ENCODE measurements at places on chromosomes 16 and 17.

DNA sequence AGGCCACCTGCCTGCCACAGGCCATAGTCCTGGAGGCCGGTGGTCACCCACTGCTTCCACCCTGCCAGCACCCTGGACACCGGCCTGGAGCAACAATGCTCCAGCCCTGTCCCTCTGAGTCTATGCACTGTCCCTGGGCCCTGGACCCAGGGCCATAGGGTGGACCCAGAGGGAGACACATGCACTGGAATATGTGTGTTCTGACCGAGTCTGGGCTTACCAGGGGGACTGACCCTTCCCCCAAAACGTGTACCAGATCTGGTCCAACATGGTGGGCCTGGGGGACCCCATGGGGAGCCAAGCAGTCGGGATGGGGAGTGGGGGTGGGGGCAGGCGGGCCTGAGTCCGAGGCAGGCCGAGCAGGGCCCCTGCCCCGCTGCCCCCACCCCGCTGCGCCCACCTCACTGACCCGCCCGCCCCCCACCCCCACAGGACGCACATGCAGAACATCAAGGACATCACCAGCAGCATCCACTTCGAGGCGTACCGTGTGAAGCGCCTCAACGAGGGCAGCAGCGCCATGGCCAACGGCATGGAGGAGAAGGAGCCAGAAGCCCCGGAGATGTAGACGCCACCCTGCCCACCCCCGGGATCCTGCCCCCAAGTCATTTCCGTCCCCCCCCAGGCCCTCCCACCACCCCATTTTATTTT is 357.4 kb downstream of the SEC14L1 start:
- DNase-seq: no peak

GRCh38 chr17:53191878-53192277 is 630.8 kb upstream of the KIF2B start:
- DNase-seq: no peak

GRCh38 chr17:47188271-47188875 is 722 bp downstream of the CDC27 start:
- peak; percentile 74 for DNase-seq

DNA sequence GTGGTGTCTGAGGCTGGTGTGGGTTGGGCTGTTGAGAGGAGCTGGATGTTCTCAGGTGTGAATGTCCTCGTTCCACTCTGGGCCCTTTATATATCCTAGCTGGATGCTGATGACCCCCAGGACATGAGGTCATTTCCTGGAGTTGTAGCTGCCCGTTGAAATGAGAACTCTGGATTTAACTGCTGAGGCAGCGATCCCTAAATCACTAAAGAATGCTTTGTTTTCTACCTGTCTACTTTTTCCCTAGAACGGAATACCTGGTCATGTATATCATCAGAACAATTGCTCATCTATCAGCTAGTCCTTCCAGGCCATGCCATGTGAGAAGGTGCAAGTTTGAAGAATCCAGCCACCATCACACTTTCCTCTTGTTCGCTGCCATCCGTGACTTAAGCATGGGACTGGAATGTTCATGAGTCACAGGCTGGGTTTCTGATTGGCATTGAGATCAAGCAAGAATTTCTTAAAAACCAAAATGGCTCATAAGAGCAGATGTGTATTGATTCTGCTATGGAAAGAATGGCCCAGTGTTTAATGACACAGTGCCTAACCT is at the start of gene KRTAP2-3:
KRTAP2-3 (minus strand) TSS at position 63 of the 553 bp plus-strand sequence. CDS start 64 bp downstream, outside the sequence.
- no peak for DNase-seq

- peak; percentile 65 for DNase-seq
These were observed 199.3 kb upstream of the CHMP6 start for GRCh38 chr17:80792373-80792781.

GRCh38 chr17:31574458-31574857 is 183.0 kb downstream of the RAB11FIP4 start:
- DNase-seq: no peak

- DNase-seq: no peak
These were observed 39.2 kb upstream of the FAM20A start for GRCh38 chr17:68640242-68640989.
